ENCODE measurements at places on chromosomes 5 and 9. TPM values are rescaled to one million over a fixed set of nuclear protein-coding genes. Genes with fewer than 3 reads are reported as not detected.

ANKH gene
- total RNA-seq: 18.3 TPM

DNA sequence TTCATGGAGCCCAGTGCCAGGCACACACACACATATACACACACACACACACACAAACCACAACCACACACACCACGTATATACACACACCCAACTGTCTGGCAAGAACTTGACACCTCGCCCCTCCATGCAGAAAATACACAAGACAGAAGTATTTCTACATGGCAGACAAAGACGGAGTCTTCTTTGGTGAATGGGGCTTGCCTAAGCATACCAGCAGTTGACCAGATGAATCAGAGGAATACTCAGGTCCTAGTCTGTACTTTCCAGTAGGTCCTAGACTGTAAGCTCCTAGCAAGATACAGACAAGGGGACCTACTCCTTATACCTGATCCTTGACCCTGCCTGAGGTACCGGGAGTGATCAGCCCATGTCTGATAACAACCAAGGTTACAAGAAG lies 60.1 kb downstream of the SIL1 start:
- peak overlapping the region; percentile 76 for H3K27ac ChIP-seq
- no peak overlapping the region for H3K4me3 ChIP-seq
- DNase-seq: no peak
- peaks cover 61% of the 10 kb centered on the region for H3K4me1 ChIP-seq

DNAJB5 gene
- total RNA-seq: 58.7 TPM

LTC4S gene
- total RNA-seq: 5.0 TPM

GRCh38 chr9:18717759-18718158 lies 243.8 kb downstream of the ADAMTSL1 start:
- no peak overlapping the region for H3K27ac ChIP-seq
- H3K36me3 ChIP-seq: no peaks in the 10 kb centered on the region
- peaks cover 9% of the 10 kb centered on the region for H3K4me1 ChIP-seq
- H3K27me3 ChIP-seq: no peaks in the 10 kb centered on the region
- no peak for DNase-seq
- no peak overlapping the region for H3K4me3 ChIP-seq

ZNF883 gene
- total RNA-seq: 1.4 TPM

FBP2 gene
- not detected for total RNA-seq

DNA sequence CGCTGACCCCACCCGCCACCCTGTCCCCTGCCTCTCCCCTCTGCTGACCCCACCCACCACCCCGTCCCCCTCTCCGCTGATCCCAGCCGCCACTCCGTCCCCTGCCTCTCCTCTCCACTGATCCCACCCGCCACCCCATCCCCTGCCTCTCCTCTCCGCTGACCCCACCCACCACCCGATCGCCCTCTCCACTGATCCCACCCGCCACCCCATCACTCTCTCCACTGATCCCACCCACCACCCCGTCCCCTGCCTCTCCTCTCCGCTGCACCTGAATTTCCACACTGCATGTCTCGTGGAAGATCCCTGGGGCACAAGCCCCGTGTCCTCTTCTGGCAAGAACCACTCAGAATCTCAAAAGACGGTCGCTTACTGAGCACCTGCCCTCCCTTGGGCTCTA lies 53.4 kb upstream of the OLFM1 start:
- H3K36me3 ChIP-seq: no peaks in the 10 kb centered on the region
- no peak overlapping the region for H3K4me3 ChIP-seq
- H3K27ac ChIP-seq: no peak overlapping the region
- no peaks in the 10 kb centered on the region for H3K4me1 ChIP-seq
- H3K27me3 ChIP-seq: peaks cover 36% of the 10 kb centered on the region

FAM163B gene
- total RNA-seq: 1.5 TPM

DNA sequence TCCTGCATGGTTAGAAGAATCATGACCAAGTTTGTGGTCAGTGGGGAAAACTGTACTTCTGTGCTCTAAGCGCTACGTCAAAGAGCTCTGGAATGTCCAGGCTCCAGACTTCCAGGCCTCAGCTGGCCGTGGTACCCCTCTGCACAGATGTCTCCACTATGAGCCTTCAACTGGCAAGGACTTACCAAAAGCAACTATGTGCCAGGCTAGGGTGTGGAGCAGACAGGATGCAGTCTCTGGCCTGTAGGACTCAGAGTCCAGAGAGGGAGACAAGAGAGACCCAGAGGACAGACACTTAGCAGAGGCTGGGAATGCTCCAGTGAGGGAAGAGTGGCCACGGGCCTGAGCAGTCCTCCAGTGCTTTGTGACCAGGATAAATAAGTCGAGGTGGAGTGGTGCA lies 31.0 kb upstream of the TCF7 start:
- no peak overlapping the region for H3K4me3 ChIP-seq
- no peaks in the 10 kb centered on the region for H3K4me1 ChIP-seq
- no peaks in the 10 kb centered on the region for H3K36me3 ChIP-seq
- no peaks in the 10 kb centered on the region for H3K27me3 ChIP-seq
- peak; percentile 40 for DNase-seq

DNA sequence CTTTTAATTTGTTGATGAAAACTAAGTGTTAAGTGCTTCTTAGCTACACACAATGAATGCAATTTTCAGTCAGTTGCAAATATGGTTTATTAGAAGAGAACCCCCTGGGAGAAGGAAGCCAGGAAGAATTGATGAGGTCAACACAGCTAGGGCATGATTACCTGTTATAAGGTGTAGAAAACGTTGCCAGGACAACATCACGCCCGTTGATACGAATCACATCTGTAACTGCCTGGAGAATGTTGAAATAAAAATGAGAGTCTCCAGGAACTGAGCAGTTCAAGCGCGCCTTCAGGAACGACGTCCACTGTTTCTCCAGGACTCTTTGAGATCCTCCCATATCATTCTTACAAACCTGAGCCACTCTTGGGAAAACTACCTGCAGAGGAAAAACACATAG lies 88.0 kb downstream of the SEMA6A start:
- no peaks in the 10 kb centered on the region for H3K27me3 ChIP-seq
- H3K4me1 ChIP-seq: no peaks in the 10 kb centered on the region
- no peak overlapping the region for H3K27ac ChIP-seq
- H3K4me3 ChIP-seq: no peak overlapping the region
- no peak for DNase-seq

DNA sequence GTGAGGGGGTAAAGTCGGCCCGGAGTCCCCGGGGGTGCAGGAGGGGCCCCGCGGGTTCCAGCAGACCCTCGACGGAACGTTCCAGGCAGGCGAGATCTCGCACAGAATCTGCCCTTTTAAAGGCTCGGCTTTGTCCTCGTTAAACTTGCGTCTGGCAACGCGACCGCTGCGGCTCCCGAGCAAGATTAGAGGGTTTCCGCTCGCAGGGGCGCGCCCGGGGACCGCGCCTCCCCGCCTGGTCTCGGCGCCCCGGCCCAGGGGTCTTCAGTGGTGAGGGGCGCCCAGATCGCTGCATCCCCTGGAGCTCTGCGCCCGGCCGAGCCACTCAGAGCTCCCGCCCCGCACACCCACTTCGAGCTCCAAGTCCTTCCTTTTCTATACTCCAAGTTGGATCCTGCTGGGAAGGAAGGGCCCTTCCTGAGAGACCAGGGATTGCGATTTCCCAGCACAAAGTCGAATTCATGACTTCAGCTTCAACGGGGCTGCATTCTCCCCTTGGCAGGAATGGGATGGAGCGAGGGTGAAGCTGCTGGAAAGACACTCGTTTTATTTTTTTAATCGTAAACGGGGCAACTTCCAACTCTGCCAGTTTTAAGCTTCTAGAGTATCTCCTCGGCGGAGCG lies 11.3 kb downstream of the PROP1 start:
- DNase-seq: no peak
- H3K36me3 ChIP-seq: no peaks in the 10 kb centered on the region
- H3K27me3 ChIP-seq: peaks cover 78% of the 10 kb centered on the region
- H3K4me3 ChIP-seq: no peak overlapping the region

CCL27 gene
- not detected for total RNA-seq

DNA sequence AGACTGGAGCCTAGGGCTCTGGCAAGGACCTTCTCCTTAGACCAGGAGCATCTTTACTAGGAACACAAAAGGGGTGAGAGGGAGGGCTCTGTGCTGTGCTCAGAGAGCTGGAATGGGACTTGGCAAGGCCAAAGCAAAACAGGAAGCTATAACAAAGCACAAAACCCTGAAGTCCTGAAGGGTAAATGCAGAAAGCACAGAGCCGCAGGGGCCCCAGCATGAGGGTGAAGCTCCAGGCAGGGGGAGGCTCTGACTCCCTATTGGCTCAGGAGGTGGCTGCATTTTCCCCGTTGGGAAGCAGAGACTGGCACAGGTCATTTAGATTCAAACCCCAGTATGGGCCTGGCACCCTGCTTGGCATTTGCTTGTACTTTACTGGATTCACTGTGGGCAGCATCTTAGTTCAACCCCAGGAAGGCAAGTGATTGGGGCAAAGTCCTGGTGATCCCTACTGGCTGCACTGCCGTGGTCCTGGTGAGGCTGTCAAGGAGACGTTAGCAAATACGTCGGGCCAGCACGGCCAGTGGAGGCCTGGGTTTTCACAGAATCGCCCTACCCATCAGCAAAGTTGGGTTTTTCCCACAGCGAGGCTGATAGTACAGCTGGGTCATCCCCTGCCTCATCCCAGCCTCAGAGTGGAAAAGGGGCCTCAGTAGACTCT lies 46.3 kb downstream of the GGTA1 start:
- H3K36me3 ChIP-seq: no peaks in the 10 kb centered on the region
- H3K27ac ChIP-seq: no peak overlapping the region
- H3K4me3 ChIP-seq: no peak overlapping the region
- no peak for DNase-seq
- peaks cover 12% of the 10 kb centered on the region for H3K27me3 ChIP-seq

DNA sequence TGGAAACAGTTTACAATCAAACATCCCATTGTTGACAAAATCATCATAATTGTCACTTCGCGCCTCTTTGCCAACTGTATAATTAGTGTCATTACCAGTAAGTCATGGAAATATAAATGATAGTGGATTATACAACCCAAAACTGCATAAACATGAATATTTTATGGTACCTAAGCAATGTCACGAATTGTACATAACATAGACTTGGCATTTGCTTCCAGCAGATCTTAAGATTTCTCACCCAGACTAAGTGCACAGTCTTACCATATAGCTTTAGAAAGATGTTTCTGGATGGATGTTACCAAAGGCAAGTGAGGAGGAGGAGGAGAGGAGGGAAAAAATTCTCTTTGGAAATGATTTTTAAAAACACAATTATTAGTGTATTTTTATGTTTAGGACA lies 113.4 kb upstream of the TAS2R1 start:
- no peak overlapping the region for H3K4me3 ChIP-seq
- no peaks in the 10 kb centered on the region for H3K27me3 ChIP-seq
- no peaks in the 10 kb centered on the region for H3K4me1 ChIP-seq
- DNase-seq: no peak

DEPDC1B gene
- not detected for total RNA-seq

DNA sequence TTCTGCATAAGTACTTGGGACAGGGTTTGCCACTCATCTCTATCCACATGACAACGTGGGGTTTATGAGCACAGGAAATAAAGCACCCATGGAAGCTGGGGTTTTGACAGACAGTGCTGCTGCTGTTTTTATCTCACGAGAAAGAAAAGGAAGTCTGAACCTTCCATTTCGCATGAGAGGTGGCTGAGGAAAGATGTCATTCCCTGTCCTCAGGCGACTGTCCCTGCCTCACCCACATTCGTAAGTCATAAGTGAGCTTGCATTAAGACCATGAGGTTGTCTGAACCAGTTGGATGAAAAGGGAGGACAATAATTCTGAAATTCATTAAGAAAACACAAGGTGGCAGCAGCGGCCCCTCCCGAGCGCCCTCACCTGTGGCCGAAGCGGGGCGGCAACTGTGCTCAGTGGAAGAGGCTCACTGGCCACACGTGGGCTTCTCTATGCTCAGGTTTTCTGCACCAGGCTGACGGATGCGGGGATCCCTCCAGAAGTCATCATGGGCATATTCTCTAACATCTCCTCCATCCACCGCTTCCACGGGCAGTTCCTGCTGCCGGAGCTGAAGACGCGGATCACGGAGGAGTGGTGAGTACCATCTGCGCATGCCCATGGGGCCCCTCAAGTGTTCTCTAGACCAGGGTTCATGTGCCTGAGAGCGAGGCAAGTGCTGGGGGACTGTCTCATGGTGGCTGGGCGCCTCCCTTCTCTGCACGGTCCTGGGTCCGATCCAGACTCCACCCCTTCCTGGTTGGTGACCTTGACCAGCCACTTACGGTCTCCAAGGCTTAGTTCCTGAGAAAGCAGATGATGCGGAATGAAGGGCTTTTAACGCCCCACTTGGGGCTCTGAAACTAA lies 54.7 kb upstream of the SUSD3 start:
- no peak overlapping the region for H3K27ac ChIP-seq
- H3K27me3 ChIP-seq: no peaks in the 10 kb centered on the region
- peaks cover 4% of the 10 kb centered on the region for H3K4me1 ChIP-seq
- H3K4me3 ChIP-seq: no peak overlapping the region
- DNase-seq: no peak

FLT4 gene
- total RNA-seq: 16.9 TPM

DNA sequence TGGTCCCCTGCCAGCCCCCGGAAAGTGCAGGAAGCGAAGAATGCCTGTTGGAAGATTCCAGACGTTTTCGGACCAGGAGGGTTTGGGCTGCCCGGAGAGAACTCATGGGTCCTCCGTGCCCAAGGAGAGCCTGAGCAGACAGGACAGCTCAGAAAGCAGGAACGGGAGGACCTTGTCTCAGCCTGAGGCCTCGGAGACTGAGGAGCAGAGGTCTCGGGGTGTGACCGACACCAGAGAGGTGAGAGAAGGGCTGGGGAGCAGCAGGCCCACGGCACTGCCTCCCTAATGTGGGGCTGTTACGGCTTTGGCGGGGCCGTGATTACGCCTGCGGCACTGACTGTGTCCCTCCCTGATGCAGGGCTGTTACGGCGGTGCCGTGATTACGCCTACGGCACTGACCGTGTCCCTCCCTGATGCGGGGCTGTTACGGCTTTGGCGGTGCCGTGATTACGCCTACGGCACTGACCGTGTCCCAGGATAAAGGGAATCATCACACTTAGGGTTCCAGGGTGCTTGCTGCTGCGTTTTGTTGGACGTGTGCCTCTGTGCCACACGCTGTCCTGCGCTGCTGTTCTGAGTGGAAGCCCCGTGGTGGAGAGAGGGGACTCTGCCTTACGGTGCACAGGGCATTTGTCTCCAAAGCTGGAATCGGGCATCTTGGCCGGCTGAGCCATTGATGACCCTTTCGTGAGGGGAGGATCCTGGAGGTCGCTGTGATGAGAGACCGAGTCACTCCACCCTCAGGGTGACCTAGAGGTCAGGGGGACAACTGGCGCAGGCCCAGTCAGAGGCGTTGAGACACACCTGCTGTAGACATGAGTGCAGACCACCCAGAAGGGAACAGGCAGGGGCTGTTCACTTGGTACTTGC lies 25.7 kb downstream of the CEP72 start:
- peaks cover 61% of the 10 kb centered on the region for H3K36me3 ChIP-seq
- no peak overlapping the region for H3K4me3 ChIP-seq
- no peaks in the 10 kb centered on the region for H3K4me1 ChIP-seq

OMD gene
- 6.5 TPM for total RNA-seq

DNA sequence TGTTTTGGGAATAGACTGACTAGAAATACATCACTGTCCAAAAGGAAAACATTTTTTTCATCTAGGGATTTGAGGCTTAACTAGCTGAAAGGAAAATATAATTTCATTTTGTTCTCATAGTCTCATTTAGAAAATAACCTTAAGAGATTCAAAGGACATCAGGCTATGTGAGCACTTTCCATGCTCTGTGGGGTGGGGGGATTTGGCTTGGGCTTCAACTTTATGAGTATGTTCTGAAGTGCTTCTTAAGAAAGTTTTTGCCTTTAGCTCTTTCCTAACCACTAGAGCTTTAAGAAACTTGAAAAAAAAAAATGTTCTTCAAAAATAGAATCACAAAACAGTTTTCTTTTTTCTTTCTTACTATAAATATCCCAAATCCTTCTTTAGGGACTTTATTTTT lies 17.6 kb downstream of the CDH6 start:
- H3K4me1 ChIP-seq: no peaks in the 10 kb centered on the region
- H3K27ac ChIP-seq: no peak overlapping the region
- no peaks in the 10 kb centered on the region for H3K27me3 ChIP-seq
- H3K4me3 ChIP-seq: no peak overlapping the region
- DNase-seq: no peak
- H3K36me3 ChIP-seq: no peaks in the 10 kb centered on the region

All from sigmoid colon (tissue), 7 donors.